ENCODE measurements at places on chromosomes 5 and 9. TPM values are rescaled to one million over a fixed set of nuclear protein-coding genes. Genes with fewer than 3 reads are reported as not detected.

The SLC45A2 gene
- polyA plus RNA-seq: 0.65 TPM

The PHAX gene
- polyA plus RNA-seq: 38.8 TPM

The ANKRD34B gene
- 0.08 TPM for polyA plus RNA-seq

The PCDHGA5 gene
- 2.6 TPM for polyA plus RNA-seq

The GRAMD2B gene
- polyA plus RNA-seq: 11.8 TPM

The PCDHGA12 gene
- polyA plus RNA-seq: 2.4 TPM

The LHX3 gene
- not detected for polyA plus RNA-seq

The ORM2 gene
- polyA plus RNA-seq: 0.37 TPM

DNA sequence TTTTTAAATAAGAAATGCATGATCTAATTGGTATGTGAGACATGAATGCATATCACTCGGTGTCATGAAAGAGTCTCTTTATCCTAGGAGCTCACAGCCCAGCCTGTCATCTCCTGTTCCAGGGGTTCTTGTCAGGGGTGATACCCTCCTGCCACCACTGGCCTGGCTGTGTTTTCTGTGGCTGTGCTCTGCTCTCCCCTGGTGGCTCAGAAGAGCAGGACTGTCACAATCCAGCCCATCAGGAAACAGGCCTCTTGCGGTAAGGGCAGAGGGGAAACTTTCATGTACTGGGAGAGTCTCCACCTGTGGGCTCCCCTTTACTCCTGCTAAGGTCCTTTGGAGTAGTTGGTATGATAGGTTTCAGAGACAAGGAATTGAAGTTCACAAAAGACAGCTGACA, 240.2 kb upstream of the GLRA1 start:
- DNase-seq: no peak

DNA sequence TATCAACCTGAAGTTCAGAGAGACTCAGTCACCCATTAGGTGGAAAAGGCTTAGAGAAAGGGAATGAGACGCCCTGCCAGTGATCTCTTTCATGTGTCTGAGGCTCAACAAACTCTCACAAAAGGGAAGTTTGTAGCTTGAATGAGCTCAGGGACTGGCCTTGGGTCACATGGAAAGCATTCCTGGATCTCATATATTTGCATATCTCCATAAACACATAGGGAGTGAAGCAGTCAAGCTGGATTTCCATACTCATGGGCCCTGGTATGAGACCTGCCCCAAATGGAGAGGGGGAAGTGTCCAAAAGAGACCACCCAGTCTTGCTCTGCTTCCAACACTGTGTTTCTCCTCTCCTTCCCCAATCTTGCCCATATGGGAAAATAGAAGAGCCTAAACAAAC, 26.4 kb upstream of the PRUNE2 start:
- no peak for DNase-seq

DNA sequence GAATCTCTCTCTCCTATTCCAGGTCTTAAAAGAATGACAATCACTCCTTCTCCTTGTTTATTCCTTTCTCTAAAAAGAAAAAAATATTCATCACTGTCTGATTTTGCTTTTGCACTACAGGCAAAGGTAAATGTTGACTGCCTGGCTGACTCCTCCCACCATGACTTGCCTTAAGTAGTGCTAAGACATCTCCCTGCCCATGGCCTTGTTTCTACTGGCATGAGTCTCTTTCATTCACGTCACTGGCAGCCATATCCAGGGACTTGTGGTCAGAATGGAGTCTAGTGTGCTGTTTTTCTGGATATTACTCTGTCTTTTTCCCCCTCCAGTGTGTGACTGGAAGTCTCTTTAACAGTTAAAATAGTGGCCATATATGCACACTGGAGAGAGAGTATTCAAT, 522.9 kb upstream of the DAB2 start:
- DNase-seq: no peak

- DNase-seq: no peak
Measured at GRCh38 chr5:32779754-32780415, 68.8 kb downstream of the NPR3 start.

- no peak for DNase-seq
Measured at GRCh38 chr9:129259375-129259774, 81.3 kb upstream of the IER5L start.

DNA sequence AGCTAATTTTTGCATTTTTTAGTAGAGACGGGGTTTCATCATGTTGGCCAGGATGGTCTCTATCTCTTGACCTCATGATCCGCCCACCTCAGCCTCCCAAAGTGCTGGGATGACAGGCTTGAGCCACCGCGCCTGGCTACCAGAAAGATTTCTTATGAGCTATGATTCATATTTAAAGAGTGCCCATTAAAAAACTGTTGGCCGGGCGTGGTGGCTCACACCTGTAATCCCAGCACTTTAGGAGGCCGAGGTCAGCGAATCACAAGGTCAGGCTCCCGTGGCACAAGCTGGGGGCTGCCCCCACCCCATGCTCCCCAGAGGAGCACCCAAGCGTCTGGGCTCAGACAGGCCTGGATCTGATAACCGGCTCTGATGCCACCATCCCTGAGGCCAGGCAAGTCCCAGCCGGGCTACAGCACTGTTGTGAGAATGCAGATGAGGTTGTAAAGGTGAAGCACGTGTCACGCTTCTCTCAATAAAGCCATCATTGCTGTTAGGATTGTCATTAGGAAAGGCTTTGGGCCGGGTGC, 13.9 kb downstream of the QRFP start:
- no peak for DNase-seq

DNA sequence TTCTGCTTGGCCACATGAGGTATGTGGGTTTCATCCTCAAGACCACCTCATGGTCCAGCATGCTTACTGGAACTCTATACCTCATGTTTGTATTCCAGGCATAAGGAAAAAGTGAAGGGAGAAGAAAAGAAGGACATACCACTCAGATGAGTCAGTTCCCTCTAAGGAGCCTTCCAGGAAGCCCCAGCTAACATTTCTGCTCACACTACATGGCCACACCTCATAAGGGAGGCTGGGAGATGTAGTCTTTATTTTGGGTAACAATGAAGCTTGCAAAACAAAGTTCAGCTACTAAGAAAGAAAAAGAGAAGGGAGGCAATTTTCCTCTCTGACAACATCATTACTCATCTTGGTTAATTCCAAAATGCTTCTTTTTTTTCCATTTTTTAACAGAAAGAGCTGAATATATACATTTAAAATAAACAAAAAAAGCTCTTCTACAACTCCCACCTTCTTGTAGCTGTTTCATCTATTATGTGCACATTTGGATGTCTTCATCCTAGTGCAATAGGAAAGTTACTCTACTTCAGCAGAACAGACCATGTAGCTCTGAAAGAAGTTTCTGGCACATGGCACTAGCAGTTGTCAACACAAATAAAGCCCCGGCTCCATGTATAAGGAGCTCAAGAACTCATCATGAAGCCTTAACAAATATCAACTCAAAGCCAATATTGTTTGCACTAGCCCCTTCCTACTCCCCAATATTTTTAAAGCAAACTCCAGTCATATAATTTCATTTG, 123.6 kb upstream of the CCDC112 start:
- no peak for DNase-seq

- no peak for DNase-seq
Measured at GRCh38 chr9:74172874-74173273, 324.3 kb upstream of the RORB start.

DNA sequence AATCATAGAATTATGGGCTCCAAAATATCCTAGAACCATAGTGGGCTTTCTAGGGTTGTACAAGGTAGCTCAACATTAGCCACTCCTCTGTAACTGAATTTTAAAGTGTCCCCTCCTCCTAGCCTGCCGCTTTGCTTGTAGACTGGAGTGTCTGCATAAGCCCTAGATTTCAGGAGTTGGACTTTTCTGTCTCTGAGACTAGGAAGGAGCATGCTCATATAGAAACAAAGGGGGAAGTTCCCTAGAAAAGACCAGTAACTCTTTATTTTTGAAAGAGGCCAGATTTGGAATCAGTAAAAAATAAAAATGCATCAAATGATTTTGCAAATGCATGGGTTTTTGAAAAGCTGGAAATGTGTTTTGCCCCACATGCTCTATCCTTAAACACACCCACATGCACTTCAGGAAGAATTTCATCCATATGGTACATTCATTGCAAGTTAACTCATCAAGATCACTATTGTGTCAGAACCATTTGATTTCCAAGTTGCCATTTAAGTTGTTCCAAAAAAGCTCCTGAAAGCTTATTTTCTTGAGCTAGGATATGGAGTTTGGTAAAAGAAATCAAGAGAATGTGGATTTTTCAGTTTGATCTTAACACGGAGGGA, 121.0 kb upstream of the NR3C1 start:
- no peak for DNase-seq

- no peak for DNase-seq
Measured at GRCh38 chr9:131815970-131816873, 76.3 kb upstream of the RAPGEF1 start.

GRCh38 chr9:37969130-37969529, 65.2 kb upstream of the SLC25A51 start:
- no peak for DNase-seq

GRCh38 chr5:96919754-96920197, 16.1 kb upstream of the LNPEP start:
- no peak for DNase-seq

DNA sequence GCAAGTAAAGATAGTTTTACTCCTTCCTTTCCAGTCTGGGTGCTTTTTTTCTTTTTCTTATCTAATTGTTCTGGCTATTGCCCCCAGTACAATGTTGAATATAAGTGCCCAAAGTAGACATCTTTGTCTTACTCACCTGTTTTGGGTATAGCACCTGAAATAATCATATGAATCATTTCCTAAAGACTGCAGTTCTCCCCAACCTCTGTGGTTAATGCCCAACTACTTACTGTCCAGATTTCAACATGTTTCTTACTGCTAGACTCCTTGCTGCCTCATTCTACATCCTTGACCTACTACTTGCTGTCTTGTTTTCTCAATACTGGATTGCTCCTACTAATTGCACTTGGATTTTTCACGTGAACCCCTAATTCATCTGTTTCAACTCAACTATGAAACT, 8.8 kb upstream of the HSDL2 start:
- no peak for DNase-seq

- DNase-seq: no peak
Measured at GRCh38 chr5:149333711-149334443, 11.4 kb upstream of the GRPEL2 start.

DNA sequence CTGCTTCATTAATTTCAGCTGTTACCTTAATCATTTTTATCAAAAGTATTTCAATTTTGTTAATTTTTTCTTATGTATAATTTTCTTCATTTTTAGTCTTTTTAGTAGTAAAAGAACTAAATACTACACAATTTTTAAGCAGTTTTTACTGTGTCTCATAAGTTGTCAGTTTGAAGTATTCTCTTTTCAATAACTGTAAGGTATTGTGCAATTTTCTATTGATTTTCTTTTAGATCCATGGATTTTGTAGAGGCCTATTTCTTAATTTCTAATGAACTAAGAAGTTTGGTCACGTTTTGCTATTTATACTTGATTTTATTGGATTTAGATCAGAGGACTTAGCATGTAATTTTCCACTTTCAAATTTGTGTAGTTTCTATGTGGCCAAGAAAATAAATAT, 207.7 kb upstream of the PRR16 start:
- no peak for DNase-seq

GRCh38 chr5:42666869-42667268, 89.7 kb upstream of the CCDC152 start:
- no peak for DNase-seq

- no peak for DNase-seq
Measured at GRCh38 chr5:133147815-133148567, 96.2 kb downstream of the HSPA4 start.

DNA sequence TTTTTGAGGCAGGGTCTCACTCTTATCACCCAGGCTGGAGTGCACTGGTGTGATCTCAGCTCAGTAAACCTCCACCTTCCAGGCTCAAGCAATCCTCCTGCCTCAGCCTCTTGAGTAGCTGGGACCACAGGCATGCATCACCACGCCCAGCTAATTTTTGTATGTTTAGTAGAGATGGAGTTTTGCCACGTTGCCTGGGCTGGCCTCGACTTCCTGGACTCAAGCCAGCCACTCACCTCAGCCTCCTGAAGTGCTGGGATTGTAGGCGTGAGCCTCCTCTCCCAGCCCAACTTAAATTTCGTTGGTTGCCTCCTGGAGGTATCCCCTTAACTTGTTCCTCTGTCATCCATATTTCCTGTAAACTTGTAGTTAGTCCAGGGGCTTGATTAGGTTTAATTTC, 47.2 kb downstream of the RAB24 start:
- DNase-seq: no peak

DNA sequence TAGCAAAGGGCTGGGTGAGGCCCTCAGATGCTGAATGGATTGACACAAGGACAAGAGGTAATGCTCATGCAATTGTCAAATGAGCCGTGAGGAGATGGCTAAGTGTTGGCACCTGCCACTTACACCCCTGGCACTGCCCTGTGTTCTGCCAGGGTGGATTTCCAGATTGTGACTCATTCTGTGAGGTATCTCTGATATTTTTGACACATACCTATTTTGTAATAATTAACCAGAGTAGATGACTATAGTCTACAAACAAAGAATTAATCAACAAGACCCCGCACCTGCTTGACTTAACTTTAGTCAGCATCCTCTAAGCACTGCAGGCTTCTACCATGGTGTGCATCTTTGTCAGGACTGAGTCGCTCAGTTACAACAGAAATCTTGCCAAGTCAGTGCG, 200.8 kb downstream of the DIRAS2 start:
- DNase-seq: no peak
